WTC11 (cell line): ENCODE measurements at places on chromosomes 3 and 15. TPM values are rescaled to one million over a fixed set of nuclear protein-coding genes. Genes with fewer than 3 reads are reported as not detected.

DNA sequence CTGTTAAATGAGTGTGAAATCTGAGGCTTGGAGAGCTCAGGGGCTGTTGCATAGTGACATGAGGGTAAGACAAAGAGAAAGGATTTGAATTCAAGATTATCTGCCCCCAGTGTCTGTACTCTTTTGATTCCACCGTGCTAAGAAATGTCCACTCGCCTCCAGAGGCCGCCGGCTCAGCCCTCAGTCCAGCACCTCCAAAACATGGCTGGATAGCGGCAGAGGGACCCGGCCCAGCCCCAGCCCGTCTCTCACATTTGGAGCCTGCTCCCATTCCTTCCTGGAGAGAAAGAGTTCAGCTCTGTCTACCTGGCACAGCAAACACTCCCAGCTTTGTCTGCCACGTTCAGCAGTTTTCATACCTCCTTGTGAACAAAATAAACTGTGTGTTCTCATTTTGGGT lies 84.8 kb upstream of the IQSEC1 start:
- H3K4me3 ChIP-seq, result no peak overlapping the region
- peaks cover 54% of the 10 kb centered on the region for H3K4me1 ChIP-seq
- H3K36me3 ChIP-seq, result peaks cover 24% of the 10 kb centered on the region
- DNase-seq, result no peak
- H3K27me3 ChIP-seq, result no peaks in the 10 kb centered on the region

GRIP2 gene
- 11.4 to 12.0 TPM (median 11.7 TPM) in 3 replicates for total RNA-seq

GRCh38 chr3:43515208-43515917 lies 106.4 kb downstream of the ANO10 start:
- no peak overlapping the region for H3K27ac ChIP-seq
- H3K36me3 ChIP-seq, result peaks cover 30% of the 10 kb centered on the region
- H3K4me3 ChIP-seq, result no peak overlapping the region
- no peaks in the 10 kb centered on the region for H3K4me1 ChIP-seq
- DNase-seq, result no peak

- H3K4me1 ChIP-seq, result peaks cover 4% of the 10 kb centered on the region
- H3K4me3 ChIP-seq, result no peak overlapping the region
- no peak for DNase-seq
- H3K27me3 ChIP-seq, result no peaks in the 10 kb centered on the region
- no peaks in the 10 kb centered on the region for H3K36me3 ChIP-seq
Observed at GRCh38 chr3:117566926-117567325, 857.3 kb downstream of the TUSC7 start.

CDC25A gene
- total RNA-seq, result 52.4 to 57.6 TPM (median 54.7 TPM) in 3 replicates

- H3K4me3 ChIP-seq, result no peak overlapping the region
- peaks cover 9% of the 10 kb centered on the region for H3K36me3 ChIP-seq
- DNase-seq, result no peak
- peaks cover 10% of the 10 kb centered on the region for H3K4me1 ChIP-seq
- no peaks in the 10 kb centered on the region for H3K27me3 ChIP-seq
Observed at GRCh38 chr15:83066034-83066733, 868 bp downstream of the BTBD1 start.

CPN2 gene
- total RNA-seq, result 0.09 to 0.14 TPM in 2 of 3 replicates, not detected in the other

IQCH gene
- 1.9 to 2.0 TPM (median 1.9 TPM) in 3 replicates for total RNA-seq

- H3K27ac ChIP-seq, result no peak within 1 kb of the TSS
- H3K4me1 ChIP-seq, result peaks cover 11% of the 10 kb centered on the region
- no peaks in the 10 kb centered on the region for H3K36me3 ChIP-seq
- peak within 1 kb of the TSS; percentile 94 for H3K4me3 ChIP-seq
Observed at GRCh38 chr15:88803241-88803919, at the start of gene ACAN. Gene ACAN (plus strand): TSS chr15:88803436. CDS start chr15:88836207, 32,771 bp downstream.

GRCh38 chr3:66957367-66957766 lies 40.7 kb upstream of the KBTBD8 start:
- H3K27me3 ChIP-seq, result no peaks in the 10 kb centered on the region
- H3K36me3 ChIP-seq, result no peaks in the 10 kb centered on the region
- H3K4me3 ChIP-seq, result no peak overlapping the region
- no peak for DNase-seq

DNA sequence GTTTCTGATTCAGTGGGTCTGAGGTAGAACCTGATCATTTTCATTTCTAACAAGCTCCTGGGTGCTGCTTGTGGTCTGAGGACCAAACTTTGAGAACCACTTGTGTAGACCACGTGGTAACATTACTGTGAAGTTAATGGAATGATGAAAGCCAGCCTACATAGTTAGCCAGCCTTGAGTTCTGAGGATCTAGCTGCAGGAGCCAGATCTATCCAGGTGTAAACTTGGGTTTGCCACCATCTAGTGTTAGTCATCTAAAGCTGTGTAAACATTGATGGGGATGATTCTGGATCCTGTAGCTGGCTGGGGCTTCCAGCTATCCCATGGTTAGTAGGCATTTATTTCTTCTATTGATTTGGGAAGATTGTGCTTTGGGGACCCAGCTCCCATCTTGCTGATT lies 170.0 kb downstream of the TMEM108 start:
- no peak overlapping the region for H3K4me3 ChIP-seq
- H3K27ac ChIP-seq, result no peak overlapping the region
- H3K36me3 ChIP-seq, result peaks cover 21% of the 10 kb centered on the region
- no peak for DNase-seq
- no peaks in the 10 kb centered on the region; the same call in 1 of the 2 replicates for H3K27me3 ChIP-seq

- H3K4me1 ChIP-seq, result peaks cover 54% of the 10 kb centered on the region
- peak overlapping the region; percentile 55 for H3K4me3 ChIP-seq
- DNase-seq, result no peak
- H3K27ac ChIP-seq, result no peak overlapping the region
- peaks cover 25% of the 10 kb centered on the region for H3K36me3 ChIP-seq
Observed at GRCh38 chr3:4981294-4981664, 2.0 kb downstream of the BHLHE40 start.

DNA sequence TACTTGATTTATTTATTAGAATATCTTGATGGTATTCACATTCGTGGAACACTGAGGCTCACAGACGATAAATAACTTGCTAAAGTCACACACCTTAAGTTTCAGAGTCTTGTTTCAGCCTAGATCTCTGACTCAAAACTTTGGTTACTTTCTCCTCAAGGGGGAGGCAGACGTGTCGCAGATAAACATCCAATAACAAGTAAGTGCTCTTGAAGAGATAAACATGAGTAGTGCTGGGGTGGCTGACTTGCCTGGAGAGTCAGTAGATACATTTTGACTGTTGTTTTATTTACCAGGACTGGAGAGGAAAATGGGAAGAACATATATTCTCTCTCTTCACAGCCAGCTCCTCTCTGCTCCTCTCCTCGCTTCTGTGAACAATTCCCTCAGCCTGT lies 31.3 kb downstream of the FBXO45 start:
- no peak overlapping the region for H3K27ac ChIP-seq
- H3K27me3 ChIP-seq, result no peaks in the 10 kb centered on the region
- no peaks in the 10 kb centered on the region for H3K4me1 ChIP-seq
- no peaks in the 10 kb centered on the region for H3K36me3 ChIP-seq

- H3K4me1 ChIP-seq, result peaks cover 62% of the 10 kb centered on the region
- no peaks in the 10 kb centered on the region for H3K27me3 ChIP-seq
- H3K4me3 ChIP-seq, result no peak overlapping the region
- H3K27ac ChIP-seq, result peak overlapping the region; percentile 21
Observed at GRCh38 chr15:85785887-85786780, 8.6 kb downstream of the KLHL25 start.

GRCh38 chr15:46671336-46671735 lies 1036.5 kb downstream of the SQOR start:
- DNase-seq, result no peak
- H3K27ac ChIP-seq, result no peak overlapping the region
- no peaks in the 10 kb centered on the region for H3K36me3 ChIP-seq
- no peaks in the 10 kb centered on the region; the same call in 1 of the 2 replicates for H3K4me1 ChIP-seq
- H3K4me3 ChIP-seq, result no peak overlapping the region

DNA sequence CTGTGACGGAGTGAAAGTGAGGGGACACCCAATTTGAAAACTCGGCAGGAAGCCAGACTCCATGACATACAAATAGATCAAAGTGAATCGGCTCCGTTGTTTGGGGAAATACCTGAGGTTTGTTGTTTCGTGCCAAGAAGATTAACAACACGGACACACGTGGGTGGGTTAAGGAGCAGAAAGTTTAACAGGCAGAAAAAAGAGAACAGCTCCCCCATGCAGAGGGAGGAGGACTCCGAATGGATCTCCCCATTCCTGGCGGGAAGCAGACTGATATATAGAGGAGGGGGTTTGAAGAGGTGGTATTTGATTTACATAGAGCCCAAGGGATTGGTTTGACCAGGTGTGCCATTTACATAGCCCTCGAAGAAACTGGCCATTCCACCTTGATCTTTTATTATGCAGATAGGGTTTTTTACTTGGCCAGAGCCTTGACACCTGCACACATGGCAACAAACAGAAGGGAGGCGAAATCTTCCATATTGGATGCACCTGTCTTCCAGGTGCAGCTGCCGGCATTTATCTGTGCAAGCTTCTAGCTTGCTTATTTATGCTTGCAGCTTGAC lies 4.8 kb upstream of the SACM1L start:
- H3K36me3 ChIP-seq, result peaks cover 34% of the 10 kb centered on the region
- H3K27ac ChIP-seq, result peak overlapping the region; percentile 96

DNA sequence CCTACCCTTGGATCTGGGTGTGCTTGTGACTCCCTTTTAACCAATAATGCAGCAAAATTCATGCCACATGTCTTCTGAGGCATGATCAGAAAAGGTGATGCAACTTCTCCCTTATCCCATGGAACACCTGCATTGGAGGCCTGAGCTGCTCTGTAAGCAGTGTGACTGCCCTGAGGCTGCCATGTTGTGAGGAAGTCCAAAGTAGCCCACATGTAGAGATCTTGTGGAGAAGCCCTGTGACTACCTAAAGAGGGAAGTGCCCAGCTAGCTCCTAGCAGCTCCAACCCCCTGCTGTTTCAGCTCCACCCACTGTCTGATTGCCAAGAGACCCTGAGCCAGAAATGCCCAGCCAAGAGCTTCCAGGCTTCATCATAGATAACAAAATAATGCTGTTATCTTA lies 6.4 kb upstream of the NR1D2 start:
- DNase-seq, result no peak
- H3K27ac ChIP-seq, result no peak overlapping the region
- H3K4me1 ChIP-seq, result peaks cover 6% of the 10 kb centered on the region
- H3K36me3 ChIP-seq, result no peaks in the 10 kb centered on the region
- H3K27me3 ChIP-seq, result peaks cover 18% of the 10 kb centered on the region
- H3K4me3 ChIP-seq, result no peak overlapping the region

RETNLB gene
- not detected in 3 replicates for total RNA-seq

DNA sequence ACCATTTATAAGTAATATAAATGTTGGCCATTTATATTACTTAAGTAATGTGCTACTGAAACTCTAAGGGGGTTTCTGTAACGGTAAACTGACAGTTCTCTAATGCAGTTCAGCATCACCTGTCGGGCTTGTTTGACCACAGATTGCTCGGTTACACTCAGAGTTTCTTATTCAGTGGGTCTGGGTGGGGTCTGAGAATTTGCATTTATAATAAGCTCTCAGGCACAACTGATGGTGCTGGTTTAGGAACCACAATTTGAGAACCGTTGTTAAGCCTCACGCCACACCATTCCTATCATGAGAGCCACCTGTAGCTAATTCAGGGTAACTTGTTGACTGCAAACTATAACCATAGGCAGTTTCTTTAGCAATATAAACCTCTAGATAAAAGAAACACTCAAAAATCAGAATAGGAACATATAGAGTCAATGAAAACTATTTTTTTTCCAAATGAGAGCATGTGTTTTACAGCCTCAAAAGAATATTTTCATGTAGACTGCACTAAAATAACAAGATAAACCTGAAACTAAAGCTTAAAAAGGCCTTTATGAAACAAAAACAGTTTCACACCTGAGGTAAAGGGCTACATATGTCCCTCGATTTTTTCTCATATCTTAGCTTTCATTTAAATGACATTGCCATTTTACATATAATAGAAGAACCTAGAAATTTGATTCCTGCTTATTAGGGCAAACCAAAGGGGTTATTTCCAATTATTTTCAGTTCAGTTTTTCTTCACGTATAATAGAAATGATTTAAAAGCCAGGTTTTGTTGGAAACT lies 604.8 kb downstream of the UNC13C start:
- no peaks in the 10 kb centered on the region for H3K36me3 ChIP-seq
- no peak overlapping the region for H3K4me3 ChIP-seq
- H3K4me1 ChIP-seq, result no peaks in the 10 kb centered on the region
- no peak overlapping the region for H3K27ac ChIP-seq

- H3K27me3 ChIP-seq, result peaks cover 19% of the 10 kb centered on the region
- H3K4me1 ChIP-seq, result no peaks in the 10 kb centered on the region
- no peaks in the 10 kb centered on the region for H3K36me3 ChIP-seq
- DNase-seq, result no peak
- H3K27ac ChIP-seq, result no peak overlapping the region
- no peak overlapping the region for H3K4me3 ChIP-seq
Observed at GRCh38 chr3:58628823-58629562, 37.6 kb downstream of the FAM3D start.

FILIP1L gene
- total RNA-seq, result 0.11 to 0.18 TPM (median 0.17 TPM) in 3 replicates

- no peak overlapping the region for H3K27ac ChIP-seq
- H3K4me1 ChIP-seq, result no peaks in the 10 kb centered on the region
- H3K4me3 ChIP-seq, result no peak overlapping the region
- H3K36me3 ChIP-seq, result peaks cover 39% of the 10 kb centered on the region
- H3K27me3 ChIP-seq, result no peaks in the 10 kb centered on the region
Observed at GRCh38 chr3:160531311-160531710, 34.1 kb downstream of the KPNA4 start.

DNA sequence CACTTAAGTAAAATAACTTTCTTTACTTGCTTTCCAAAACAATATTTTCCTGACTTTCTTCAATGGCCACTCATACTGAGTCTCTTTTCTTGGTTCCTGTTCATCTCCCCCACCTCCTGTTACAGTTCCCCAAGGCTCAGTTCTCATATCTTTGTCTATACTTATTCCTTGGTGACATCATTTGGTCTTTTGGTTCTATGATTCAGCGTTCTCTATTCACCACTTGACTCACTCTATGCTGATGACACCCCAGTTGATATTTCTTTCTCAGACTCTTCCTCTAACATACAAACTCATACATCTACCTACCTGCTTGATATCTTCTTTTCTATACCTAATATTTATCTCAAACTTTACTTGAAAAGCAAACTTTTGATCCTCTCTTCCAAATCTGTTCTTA lies 85.0 kb upstream of the P3H2 start:
- peaks cover 20% of the 10 kb centered on the region for H3K36me3 ChIP-seq
- no peak for DNase-seq
- peaks cover 3% of the 10 kb centered on the region; the same call in 1 of the 2 replicates for H3K27me3 ChIP-seq
- H3K4me3 ChIP-seq, result no peak overlapping the region
- no peak overlapping the region for H3K27ac ChIP-seq
- no peaks in the 10 kb centered on the region for H3K4me1 ChIP-seq

DNA sequence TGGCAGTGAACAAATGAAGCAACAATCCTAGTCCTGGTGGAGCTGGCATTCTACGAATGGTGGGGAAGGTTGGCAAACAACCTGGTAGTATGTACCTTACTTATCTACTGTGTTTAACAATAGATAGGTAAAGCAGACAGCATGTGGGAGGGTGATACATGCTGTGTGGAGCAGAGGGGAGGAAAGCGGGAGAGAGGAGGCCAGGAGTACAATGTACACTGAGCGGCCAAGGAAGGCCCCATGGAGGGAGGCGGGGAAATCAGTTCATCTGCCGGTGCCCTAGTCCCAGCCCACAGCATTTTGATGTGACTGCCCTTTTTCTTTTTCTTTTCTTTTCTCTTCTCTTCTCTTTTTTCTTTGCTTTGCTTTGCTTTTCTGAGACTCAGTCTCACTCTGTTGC lies 5.3 kb upstream of the RHCG start:
- no peak for DNase-seq
- H3K4me1 ChIP-seq, result 0 out of 2 replicates have a peak, but pooled peaks cover 3% of the 10 kb centered on the region
- peaks cover 16% of the 10 kb centered on the region for H3K27me3 ChIP-seq
- H3K36me3 ChIP-seq, result no peaks in the 10 kb centered on the region
- H3K4me3 ChIP-seq, result no peak overlapping the region

- H3K27ac ChIP-seq, result no peak overlapping the region
- no peaks in the 10 kb centered on the region; the same call in 1 of the 2 replicates for H3K27me3 ChIP-seq
- DNase-seq, result no peak
- no peaks in the 10 kb centered on the region for H3K36me3 ChIP-seq
- H3K4me1 ChIP-seq, result peaks cover 6% of the 10 kb centered on the region
- H3K4me3 ChIP-seq, result no peak overlapping the region
Observed at GRCh38 chr15:70276401-70276800, 178.7 kb upstream of the TLE3 start.

CD200 gene
- total RNA-seq, result 46.8 to 56.1 TPM (median 54.1 TPM) in 3 replicates
